NCI-H774 (cell line): ENCODE measurements at places on chromosomes 1 and 21.

- no peak for DNase-seq
These were observed 80.4 kb downstream of the ADARB1 start for GRCh38 chr21:45154511-45155508.

DNA sequence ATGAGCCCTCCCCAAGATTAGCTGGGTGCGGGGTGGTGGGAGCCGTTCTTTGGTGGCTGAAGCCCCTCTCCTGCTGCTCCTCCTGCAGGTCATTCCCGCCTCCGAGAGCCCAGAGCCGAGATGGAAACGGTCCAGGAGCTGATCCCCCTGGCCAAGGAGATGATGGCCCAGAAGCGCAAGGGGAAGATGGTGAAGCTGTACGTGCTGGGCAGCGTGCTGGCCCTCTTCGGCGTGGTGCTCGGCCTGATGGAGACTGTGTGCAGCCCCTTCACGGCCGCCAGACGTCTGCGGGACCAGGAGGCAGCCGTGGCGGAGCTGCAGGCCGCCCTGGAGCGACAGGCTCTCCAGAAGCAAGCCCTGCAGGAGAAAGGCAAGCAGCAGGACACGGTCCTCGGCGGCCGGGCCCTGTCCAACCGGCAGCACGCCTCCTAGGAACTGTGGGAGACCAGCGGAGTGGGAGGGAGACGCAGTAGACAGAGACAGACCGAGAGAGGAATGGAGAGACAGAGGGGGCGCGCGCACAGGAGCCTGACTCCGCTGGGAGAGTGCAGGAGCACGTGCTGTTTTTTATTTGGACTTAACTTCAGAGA lies 448 bp downstream of the G0S2 start:
- DNase-seq, result no peak

GRCh38 chr1:203126151-203126865 lies 1.2 kb upstream of the ADORA1 start:
- DNase-seq, result no peak

GRCh38 chr1:228343191-228343661 lies 63.4 kb downstream of the TRIM11 start:
- no peak for DNase-seq

DNA sequence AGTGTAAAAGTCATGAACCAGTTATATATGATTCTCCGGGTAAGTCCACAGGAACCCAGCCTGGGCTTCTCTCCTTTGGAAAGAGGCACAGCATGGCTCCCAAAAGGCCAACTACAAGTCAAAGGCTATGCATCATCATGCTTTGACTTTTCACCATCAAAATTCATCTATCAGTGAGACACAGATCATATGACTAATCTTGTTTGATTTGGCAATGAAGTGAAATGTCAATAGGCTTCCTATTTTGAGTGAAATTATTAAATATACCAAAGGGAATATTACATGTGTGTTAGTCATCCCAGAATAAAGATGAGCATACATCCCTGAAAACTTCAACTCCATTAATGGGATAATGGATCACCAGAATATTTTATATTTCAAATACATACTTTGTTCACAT lies 83.5 kb upstream of the ADGRL2 start:
- DNase-seq, result no peak

- DNase-seq, result no peak
These were observed 439.1 kb upstream of the VAMP3 start for GRCh38 chr1:7331926-7332535.

- no peak for DNase-seq
These were observed 279.5 kb downstream of the KIF26B start for GRCh38 chr1:245434280-245434679.

DNA sequence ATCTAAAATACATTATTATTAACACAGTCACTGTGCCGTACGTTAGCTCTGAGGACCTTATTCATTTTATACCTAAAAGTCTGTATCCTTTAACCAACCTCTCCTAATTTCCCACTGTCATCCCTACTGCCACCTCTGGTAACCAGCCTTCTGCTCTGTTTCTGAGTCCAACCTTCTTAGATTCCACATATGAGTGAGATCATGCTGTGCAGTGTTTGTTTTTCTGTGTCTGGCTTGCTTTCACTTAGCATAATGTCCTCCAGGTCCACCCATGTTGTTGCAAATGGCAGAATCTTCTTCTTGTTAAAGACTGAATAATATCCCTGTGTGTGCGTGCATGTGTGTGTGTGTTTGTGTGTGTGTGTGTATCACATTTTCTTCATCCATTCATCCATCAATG lies 64.2 kb downstream of the ETS2 start:
- DNase-seq, result peak; percentile 54

DNA sequence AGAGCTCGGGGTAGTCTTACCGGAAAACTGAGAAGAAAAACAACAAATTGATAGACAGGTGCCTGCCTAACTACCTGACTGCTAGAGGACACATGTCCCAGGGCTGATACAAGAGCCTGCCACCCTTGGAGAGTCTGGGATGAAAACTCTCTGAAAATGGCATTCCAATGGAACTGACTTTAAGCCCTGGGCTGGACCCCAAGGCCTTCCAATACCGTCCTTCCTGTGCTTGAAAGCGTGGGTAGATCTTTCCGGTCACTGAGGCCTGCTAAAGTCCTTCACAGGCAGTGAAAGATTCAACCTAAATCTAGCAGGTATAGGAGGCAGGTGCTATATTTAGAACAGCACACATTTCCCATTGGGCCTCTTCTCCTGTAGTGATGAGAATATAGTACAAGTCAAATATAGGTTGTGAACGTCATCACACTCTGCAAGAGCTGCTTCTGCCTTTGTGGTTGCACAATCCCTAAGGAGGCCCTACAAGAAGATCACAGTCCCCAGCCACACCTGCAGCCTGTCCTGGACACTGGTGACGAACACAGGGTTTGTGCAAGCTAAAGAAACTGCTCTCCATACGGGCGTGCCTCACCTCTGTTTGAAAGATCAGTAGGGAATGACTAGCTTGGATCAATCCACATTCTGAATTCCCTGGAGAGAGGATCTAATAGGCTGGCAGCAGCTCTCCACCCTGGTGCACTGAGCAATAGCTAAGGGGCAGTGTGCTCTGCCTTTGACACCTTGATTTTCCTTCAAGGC lies 876 bp upstream of the CHML start:
- DNase-seq, result no peak

GRCh38 chr1:8846263-8846662 lies 28.8 kb upstream of the RERE start:
- DNase-seq, result no peak

- no peak for DNase-seq
These were observed 85.4 kb downstream of the COLGALT2 start for GRCh38 chr1:183952101-183952500.

GRCh38 chr1:56806804-56807203 lies 12.4 kb downstream of the FYB2 start:
- no peak for DNase-seq

- peak; percentile 34 for DNase-seq
These were observed 70.8 kb downstream of the UBE2T start for GRCh38 chr1:202270871-202271326.

DNA sequence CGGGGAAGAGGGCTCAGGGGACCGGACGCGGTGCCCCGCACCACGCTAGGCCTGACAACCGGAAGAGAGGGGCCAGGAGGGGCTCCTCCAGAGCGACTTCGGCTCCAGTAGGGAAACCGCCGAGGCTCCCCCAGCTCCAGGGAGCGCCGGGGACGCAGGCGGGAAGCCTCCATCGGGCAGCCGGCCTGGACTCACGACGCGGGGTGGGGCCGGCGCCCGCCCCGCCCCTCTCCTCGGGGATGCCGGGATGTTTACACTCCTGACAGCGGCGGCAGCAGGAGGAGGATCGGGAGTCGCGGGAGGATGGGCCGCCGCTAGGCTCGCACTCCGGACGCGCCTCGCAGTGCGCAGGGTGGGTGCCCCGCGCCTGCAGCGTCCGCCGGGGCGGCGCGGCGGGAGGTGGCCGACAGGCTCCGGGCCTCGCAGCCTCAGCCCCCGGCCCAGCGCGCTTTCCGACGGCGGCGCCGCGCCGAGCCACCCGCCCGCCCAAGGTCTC lies at the start of gene NEK7:
NEK7 (plus strand) TSS at position 254 of the 496 bp plus-strand sequence. CDS start 75,583 bp downstream, outside the sequence.
- DNase-seq, result peak; percentile 85

DNA sequence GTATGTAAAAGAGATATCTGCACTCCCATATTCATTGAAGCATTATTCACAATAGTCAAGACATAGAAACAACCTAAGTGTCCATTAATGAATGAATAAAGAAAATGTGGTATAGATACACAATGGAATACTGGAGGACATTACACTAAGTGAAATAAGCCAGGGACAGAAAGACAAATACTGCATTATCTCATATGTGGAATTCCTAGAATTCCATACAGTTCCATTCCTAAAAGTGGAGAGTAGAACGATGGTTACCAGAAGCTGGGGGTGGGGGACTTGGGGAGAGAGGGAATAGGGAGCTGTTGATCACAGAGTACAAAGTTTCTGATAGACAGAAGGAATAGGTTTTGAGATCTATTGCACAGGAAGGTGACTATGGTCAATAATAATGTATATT lies 7.4 kb downstream of the TMED5 start:
- no peak for DNase-seq

DNA sequence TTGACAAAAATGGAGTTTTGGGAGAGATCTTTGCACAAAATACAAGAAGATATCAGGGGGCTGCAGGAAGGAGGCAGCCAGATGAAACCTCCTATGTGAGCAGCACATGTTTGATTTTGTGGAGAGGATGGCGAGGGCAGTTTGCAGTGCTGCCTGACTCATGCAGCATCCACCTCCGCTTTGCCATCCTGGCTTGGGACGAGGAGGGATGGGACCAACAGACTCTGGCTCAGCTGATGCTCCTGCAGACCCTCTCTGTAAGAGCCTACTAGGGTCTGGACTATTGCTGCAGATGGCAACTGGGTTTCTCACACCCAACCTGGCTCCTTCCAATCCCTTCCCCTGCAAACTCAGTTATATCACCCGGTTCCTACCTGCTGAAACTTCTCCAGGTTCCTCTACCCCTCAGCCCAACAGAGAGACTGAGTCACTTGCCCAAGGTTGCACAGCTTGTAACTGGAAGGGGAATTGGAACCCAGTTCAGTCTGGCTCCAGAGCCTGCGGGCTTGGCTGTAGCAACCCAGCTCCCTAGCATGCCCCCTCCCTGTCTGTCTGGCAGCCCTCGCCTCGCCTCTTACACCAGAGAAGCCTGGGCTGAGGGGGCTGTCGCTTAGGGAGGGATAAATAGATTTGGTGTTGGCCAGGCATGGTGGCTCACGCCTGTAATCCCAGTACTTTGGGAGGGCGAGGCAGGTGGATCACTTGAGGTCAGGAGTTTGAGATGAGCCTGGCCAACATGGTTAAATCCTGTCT lies 205.8 kb downstream of the PTPRU start:
- no peak for DNase-seq

GRCh38 chr21:36061445-36061844 lies 1.1 kb upstream of the SETD4 start:
- no peak for DNase-seq

DNA sequence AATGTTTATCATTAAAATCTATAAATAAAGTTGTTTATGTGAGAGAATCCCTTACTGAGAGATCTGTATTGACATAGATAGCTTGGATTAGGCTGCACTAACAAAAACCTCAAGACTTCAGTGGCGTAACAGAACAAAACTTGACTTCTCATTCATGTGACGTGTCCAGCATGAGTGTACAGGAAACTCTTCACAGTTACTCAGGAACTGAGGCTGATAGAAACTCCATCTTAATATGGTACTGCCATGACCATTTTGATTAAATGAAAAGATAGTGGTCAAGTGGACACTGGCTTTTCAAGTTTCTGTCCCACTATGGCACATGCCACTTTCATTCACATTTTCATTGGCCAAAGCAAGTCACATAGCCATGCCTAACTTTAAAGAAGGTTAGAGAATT lies 3.7 kb downstream of the ST3GAL3 start:
- DNase-seq, result no peak

GRCh38 chr1:78281580-78281979 lies 209.2 kb upstream of the PTGFR start:
- DNase-seq, result no peak

- DNase-seq, result no peak
These were observed 14.1 kb upstream of the NCMAP start for GRCh38 chr1:24541711-24542346.

- DNase-seq, result no peak
These were observed 111.8 kb upstream of the KIAA1614 start for GRCh38 chr1:180800945-180801344.

GRCh38 chr1:212341090-212341489 lies 55.9 kb downstream of the PPP2R5A start:
- DNase-seq, result no peak
